ENCODE measurements at places on chromosomes 13 and 19. TPM values are rescaled to one million over a fixed set of nuclear protein-coding genes. Genes with fewer than 3 reads are reported as not detected.

CPB2 gene
- not detected for total RNA-seq

ERICH4 gene
- not detected for total RNA-seq

CGB2 gene
- total RNA-seq, result 0.19 TPM

OR7E24 gene
- total RNA-seq, result not detected

ZNF729 gene
- not detected for total RNA-seq

CRLF1 gene
- total RNA-seq, result 0.09 TPM

QPCTL gene
- total RNA-seq, result 7.8 TPM

FRY gene
- total RNA-seq, result 27.3 TPM
